ENCODE measurements at places on chromosomes 7 and 10.
A peak's percentile ranks its signal among the peaks of the same experiment; 100 is the strongest.

GRCh38 chr7:143257501-143257900, 5.7 kb upstream of the GSTK1 start:
- no peak for DNase-seq

DNA sequence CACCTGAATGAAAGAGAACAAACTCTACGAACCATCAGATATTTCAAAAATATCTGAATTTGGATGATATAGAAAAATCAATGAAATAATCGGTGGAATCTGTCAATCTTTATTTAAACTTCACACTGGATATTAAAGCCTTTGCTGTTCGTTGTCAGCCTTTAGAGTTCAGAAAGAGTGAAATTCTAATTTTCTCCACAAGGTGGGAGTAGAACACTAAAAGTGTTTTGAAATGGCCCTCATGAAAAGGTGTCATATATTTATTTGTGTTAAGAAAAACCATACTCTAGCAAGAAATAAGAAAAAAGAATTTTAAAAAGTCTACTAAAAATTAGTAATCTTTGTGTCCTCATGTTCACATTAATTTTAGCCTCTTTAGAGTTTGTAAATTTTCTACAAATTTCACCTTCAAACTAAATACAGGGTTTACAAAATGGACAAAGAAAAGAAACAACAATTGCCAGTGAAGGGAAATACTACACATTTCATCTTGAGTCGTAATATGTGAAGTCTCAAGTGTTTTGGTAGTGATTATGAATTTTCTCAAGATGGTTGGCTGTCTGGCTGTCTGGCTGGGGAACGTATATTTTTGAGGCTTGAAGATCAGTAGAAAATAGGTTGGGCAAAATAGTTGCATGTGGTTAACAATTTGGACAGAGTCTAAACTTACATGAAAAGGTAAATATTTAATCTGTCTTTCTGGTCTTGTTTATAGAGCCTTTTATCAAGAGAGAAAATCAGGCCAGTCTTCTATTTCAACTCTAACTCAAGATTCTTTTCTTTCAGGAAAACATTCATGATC, 43.7 kb downstream of the DNAJB9 start:
- DNase-seq, result peak; percentile 60

DNA sequence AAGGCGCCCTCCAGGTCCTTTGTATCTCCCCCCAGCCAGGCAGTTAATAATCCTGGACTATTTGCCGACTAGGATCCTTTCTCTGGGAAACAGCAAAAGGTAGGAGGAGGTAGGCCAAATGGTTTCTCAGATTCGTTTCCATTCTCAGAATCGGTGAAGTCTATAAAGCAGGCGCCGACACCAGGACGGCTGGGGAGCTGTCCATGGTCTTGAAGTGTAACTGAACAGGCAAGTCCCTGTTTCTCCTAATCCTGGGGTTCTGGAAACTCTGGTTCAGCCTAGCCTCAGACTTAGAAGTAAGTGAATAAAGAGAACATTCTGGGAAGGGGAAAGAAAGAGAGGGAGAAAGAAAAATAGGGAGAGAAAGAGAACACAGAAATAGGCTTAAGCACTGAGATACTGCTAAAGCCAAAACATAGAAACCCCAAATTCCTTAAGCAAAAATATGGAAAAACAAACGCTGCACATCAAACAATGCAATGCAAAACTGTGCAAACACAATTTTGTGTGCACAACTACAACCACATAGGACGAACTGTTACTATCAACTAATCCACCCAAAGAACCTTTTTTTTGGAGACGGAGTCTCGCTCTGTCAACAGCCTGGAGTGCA, 11.1 kb upstream of the INA start:
- DNase-seq, result peak; percentile 60

GRCh38 chr7:92534572-92534971, 6.0 kb downstream of the RBM48 start:
- no peak for DNase-seq

DNA sequence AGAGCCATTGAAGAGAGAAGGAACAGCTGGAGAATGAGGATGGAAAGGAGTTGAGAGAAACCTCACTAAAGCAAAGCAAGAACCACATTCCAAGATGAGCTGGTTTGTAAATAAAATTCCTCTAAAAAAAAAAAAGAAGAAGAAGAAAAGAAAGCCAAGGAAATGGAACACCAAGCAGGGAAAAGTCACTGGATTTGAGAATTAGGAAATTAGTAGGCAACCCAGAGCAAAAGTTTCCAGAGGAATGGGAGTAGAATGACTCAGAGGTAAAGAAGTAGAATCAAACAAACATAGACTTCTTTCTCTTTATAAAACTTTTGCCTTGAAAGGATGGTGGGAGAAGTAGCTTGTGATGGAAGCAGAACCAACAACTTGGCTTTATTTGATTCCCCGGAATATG, 3.9 kb downstream of the CH25H start:
- no peak for DNase-seq

DNA sequence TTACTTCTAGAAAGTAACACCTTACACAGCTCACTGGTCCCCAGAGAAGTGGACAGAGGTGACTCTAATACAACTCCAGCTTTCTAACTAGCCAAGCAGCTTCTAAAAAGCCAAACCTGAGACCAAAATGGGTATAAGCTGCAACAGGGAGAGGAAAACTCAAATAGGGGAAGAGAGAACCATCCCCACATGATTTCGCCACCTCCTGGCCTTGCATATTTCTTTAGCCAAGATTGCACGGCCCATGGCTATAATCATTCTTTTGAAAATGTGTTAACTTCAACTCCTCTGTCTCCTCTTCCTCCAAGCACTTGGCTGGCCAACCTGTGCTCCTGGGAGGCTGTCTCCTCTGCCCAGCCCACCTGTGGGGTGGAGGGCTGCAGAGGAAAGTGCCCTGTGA, 28.7 kb downstream of the NUP42 start:
- DNase-seq, result no peak

- DNase-seq, result no peak
Measured at GRCh38 chr7:84912018-84912417, 274.8 kb downstream of the SEMA3D start.

DNA sequence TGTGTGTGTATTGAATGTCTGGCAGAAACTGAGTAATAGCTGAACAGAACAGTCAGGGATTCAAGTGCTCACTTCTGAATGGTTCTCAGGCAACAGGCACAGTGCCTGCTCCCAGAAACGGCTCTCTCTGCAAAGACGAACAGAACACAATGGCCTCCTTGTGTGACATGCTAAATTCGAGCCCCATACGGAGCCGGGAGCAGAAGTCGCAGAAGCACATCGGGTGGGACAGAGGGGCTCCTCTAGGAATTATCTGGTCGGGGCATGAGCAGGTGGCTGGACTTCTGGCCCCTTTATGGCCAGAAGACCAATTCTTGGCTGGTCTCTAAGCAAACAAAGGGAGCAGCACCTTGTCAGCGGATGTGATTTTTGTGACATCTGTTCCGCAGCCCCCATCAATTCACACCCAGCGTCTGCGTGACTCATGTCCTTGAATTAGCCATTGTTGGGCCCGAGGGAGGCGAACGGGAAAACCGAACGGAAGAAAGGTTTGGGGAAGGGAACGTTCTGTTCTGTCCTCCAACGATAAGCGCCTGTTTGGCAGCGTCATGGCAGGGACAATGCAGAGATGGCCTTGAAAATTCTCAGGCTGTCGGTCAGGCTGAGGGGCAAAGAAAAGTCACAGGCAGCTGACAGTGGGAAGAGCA, 47.3 kb upstream of the NPTX2 start:
- DNase-seq, result no peak

GRCh38 chr7:53756946-53757345, 721.5 kb downstream of the POM121L12 start:
- DNase-seq, result no peak

- no peak for DNase-seq
Measured at GRCh38 chr10:72388062-72388461, 33.3 kb upstream of the DNAJB12 start.

DNA sequence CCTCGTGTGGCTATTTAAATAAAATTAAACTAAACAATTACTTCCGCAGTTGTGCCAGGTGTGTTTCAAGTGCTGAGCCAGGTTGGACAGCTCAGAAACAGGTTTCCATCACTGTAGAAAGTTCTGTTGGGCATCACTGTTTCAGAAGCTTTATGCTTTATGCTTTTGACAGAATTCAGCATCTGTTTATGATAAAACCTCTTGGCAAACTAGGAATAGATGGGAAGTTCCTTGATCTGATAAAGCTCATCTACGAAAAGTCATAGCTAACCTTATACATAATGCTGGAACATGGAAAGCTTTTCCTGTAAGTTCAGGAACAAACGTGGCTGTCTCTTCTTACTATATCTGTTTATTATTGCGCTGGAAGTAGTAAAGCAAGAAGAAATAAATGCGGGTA, 143.4 kb downstream of the DOCK1 start:
- DNase-seq, result no peak

DNA sequence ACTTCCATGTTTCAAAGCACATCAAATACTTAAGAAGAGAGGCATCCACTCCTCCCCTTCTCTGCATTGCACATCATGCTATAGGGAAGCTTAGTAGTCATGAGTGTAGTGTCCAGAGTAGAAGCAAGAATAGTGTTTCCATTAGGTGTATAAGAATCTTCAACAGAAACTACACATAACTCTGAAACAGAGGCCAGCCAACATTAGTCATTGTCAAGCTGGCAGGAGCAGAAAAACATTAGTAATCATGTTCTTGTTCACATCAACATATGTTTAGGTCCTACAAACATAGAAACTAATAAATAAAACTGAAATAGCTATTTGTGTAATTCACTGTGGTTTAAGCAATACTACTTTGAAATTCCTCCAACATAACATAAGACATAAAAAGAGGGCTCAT, 370.2 kb downstream of the PPP1R3A start:
- peak; percentile 29 for DNase-seq

GRCh38 chr10:17084258-17084657, 45.4 kb downstream of the CUBN start:
- DNase-seq, result no peak

- no peak for DNase-seq
Measured at GRCh38 chr7:21346297-21346696, 81.6 kb upstream of the SP4 start.

DNA sequence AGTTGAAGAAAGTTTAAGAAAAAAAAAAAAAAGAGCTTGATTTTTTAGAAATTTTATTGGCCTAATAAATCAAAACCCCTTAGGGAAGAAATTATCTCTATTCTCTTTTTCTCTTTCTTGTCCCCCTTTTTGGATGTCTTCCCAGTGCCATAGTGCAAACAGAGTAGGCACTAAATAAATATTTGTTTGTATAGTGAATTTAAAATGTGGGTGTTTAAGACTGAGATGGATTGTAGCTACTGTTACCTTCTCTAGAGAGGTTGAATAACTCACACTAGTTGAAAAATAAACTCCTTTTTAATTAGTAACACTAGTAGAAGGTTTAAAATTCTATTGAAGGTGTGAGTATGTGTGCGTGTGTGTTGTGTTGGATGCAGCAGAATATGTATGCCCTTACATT, 783.8 kb downstream of the NXPH1 start:
- DNase-seq, result no peak

GRCh38 chr10:77011874-77012811, 625.5 kb downstream of the KCNMA1 start:
- DNase-seq, result no peak

DNA sequence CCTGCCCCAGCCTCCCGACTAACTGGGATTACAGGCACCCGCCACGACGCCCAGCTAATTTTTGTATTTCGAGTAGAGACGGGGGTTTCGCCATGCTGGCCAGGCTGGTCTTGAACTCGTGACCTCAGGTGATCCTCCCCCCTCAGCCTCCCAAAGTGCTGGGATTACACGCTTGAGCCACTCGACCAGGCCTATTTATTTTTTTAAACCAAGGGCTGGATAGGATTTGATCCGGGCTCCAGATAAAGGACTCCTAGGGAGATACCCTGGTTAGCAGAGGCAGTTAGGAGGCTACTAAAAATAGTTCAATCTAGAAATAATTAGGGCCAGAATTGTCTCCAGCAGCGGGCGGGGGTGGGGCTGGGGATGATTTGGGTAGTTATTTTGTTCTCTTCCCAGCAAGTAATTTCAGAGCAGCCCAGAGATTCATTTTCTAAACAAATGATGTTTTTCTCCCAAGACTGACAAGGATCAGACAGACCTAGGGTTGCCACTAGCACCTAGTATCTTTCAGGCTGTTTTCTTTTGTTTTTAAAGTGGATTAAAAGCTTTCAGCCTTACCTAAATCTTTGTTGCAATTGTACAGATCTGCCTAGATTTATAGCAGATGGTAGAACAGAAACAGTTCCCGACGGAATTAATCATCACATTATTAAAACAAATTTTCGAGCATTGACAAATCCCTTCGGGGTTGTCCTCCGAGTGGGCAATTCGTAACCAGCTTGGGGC, 859 bp upstream of the SMC3 start:
- no peak for DNase-seq

- peak; percentile 82 for DNase-seq
Measured at GRCh38 chr10:116688241-116688711, 54.1 kb downstream of the HSPA12A start.

GRCh38 chr10:113007821-113008220, 57.8 kb downstream of the TCF7L2 start:
- no peak for DNase-seq

GRCh38 chr7:20330928-20331909, 519 bp downstream of the ITGB8 start:
- no peak for DNase-seq

DNA sequence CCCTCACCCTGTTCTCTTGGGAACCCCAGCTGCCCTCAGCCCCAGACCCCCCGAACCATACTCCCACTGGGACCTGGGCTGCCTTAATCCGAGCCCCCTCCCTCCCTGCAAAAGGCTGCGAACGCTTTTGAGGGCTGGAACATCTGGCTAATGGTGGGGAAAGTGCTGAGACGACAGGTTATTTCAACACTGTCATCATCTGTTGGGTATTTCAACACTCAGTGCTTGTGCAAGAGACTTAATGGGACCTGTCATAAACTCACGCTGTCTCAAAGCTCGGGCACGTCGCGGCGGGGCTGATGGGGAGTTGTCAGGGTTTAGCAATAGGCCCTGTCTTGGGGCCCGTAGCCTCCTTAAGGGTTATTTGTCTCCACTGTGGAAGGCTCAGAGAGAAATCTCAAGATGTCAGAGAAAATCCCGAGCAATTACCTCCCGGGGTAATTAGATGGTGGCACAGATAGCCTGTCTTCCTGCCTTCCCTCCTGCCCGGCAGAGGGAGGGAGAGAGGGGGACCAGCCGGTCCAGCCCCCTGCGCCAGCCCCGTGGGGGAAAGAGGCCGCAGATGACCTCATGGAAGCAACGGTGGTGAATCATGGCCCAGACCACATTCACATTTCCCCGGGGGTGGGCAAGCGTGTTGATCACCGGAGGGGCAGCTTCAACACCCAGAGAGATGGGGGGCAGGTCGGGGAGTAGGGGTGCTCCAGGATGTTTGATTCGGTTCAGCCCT, 88.7 kb upstream of the MYL10 start:
- no peak for DNase-seq

DNA sequence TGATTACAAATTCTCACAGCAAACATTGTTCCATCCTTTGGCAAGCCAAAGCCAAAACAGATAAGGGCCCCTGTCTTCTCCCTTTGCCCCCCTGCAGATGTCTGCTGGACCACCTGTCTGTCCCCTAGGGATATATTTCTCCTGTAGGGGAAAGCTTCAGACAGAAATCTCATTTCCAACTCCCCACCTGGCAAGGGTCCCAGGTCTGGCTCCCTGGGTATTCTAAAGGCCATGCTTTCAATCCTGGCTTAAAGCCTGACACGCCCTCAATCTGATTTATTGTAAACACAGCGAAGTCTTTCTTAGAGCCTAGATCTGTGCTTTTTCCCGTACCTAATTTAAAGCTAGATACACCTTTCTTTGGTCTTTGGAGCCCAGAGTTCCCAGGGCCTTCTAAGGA, 66.1 kb downstream of the KCNMA1 start:
- no peak for DNase-seq

- DNase-seq, result peak; percentile 32
Measured at GRCh38 chr7:142749218-142749993, at the start of gene PRSS1. Gene PRSS1, plus strand, starts transcription at chr7:142749472. Its CDS starts 13 bp downstream, at chr7:142749485.

GRCh38 chr7:157294773-157295172, 42.0 kb upstream of the DNAJB6 start:
- no peak for DNase-seq
